ENCODE measurements at places on chromosomes 7 and 10.

DNA sequence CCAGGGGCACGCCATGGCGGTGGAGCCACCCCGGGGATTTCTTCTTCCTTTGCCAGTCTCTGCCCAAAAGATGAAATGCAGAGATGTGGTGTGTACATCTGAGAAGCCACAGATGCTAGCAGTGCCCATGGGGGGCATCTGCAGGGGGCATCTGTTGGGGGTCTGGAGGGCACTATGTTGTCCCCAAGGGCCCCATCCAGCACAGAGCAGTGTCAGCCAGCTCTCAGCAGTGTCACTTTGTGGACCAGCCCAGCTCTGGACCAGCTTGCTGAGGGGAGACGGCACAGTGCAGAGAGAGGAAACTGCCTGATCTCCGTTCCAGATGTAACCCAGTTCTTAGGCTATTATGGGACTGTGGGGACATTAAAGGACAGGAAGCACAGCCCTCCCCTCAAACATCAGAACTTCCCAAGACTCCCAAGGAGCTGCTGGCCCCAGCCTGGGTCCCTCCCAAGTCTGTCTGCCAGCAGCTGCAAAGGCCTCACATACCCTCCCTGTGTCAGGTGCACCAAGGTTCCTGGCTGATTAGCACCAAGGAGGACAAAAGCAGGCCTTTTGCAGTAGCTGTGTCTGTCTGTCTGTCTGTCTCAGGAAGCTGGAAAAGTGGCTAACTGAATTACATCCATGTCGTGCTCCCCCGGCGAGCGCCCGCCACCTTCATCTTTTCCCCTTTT, 536.5 kb downstream of the PTPRN2 start:
- DNase-seq, result no peak

DNA sequence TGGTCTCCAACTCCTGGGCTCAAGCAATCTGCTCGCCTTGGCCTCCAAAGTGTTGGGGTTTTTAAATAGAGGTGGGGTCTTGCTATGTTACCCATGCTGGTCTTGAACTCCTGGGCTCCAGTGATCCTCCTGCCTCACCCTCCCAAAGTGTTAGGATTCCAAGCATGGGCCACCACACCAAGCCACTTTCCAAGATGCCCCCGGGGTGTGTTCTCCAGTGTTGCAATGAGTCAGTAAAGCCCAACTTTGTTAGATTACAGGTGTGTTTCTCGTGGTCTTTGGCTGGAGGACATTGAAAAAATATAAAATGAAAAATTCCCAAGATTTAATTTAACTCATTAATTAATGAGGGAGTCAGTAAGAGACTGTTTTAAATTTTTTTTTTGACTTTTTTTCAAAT, 29.2 kb downstream of the TACR2 start:
- DNase-seq, result no peak

DNA sequence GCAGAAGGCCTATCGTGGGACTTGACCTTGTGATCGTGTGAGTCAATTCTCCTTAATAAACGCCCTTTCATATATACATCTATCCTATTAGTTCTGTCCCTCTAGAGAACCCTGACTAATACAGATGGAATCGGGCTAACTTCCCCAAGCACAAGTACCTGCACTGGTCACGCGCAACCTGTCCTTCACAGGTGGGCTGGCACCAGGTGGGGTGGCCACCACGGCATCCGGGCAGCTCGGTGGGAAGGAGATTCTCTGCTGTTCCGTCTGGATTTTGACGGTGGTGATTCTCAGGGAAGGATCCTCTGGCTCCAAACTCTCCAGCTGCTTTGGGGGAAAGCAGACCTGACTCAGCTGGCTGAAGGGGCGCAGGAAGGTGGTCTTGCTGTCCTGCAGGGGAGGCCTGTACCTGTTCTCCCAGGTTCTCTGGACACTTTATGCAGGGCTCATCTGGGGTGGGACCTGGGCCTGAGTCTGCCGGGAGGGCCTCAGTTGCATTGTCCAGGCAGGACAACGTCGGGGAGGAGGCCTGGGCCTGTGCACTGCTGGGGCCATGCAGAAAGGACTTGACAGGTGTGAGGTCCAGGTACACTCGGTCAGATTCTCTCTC, 61.1 kb downstream of the VWA2 start:
- DNase-seq, result no peak

DNA sequence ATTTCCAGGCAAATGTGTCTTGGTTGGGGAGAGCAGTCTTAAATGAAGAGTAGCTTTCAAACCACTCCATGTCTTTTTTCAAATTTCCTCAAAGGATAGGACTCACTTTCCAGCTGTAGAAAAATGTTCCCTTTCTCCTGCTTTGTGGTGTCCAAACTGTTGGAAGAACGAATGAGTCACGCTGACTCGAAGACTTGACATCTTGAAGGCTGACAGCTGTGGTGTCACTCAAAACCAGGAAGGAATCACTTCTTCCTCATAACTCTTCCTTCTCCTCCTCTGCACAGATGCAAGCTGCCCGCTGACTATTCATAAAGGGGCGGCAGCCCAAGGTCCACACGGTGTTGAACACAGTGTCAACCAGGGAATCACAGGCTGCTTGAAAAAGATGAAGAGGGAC, 19.2 kb downstream of the PLA2G12B start:
- no peak for DNase-seq

GRCh38 chr10:91788527-91788926, 9.7 kb upstream of the TNKS2 start:
- DNase-seq, result no peak

GRCh38 chr7:41134300-41135255, 568.3 kb downstream of the INHBA start:
- DNase-seq, result peak; percentile 77

DNA sequence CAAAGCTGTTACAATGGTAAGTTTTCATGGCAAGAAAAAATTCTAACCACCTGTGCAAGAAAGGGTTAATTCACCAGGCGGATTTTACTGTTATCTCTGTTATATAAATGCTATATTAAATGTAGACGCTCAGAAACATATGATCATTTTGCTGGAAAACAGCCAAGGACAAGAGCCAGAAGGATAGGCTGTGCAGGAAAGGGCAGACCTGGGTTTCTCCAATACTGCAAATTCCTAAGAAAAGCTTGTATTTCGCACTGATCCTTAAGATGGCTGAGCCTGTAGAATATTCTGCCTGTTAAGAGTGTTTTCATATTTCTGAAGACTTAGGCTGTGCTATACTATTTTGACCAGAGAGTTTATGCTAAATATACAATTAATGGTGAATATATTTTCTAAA, 564.1 kb upstream of the KCND2 start:
- DNase-seq, result no peak

DNA sequence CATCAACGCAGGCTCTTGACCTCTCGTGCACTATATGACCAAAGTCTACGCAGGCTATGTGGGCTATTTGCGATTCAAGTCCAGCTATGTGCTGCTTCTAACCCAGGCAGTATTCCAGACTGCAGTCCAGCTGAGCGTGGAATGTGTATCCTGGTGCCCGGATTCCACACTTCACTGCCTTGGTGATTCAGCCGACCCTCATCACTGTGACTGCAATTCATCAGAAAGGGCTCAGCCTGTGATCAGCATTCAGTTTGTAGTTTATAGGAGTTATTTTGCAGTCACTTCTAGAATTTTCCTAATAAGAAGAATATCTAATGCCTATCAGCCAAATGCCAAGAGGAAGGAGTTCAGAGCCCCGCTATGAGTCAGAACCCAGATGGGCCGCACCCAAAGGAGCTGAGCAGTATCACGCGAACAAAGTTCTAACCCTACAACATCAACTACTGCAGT, 119.8 kb upstream of the LANCL2 start:
- peak; percentile 63 for DNase-seq

- DNase-seq, result no peak
Measured at GRCh38 chr10:86747796-86748581, 8.4 kb upstream of the BMPR1A start.

DNA sequence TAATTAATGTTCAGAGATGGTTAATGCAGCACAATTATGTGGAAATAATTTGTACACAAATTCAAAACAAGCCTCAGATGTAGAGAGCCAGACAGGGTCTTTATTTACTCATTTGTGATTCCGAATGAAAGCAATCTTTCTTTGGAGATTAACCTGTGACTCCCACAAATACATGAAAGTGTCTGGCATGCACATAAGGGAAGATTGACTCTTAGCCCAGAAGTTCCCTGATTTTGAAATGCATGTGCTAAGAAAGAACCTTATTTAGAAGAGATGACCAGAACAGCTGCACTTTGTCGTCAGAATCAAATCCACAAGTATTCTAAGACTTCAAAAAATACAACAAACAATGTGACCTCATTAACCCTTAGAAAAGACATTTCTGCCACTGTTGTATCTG, 45.1 kb downstream of the RNLS start:
- DNase-seq, result no peak

DNA sequence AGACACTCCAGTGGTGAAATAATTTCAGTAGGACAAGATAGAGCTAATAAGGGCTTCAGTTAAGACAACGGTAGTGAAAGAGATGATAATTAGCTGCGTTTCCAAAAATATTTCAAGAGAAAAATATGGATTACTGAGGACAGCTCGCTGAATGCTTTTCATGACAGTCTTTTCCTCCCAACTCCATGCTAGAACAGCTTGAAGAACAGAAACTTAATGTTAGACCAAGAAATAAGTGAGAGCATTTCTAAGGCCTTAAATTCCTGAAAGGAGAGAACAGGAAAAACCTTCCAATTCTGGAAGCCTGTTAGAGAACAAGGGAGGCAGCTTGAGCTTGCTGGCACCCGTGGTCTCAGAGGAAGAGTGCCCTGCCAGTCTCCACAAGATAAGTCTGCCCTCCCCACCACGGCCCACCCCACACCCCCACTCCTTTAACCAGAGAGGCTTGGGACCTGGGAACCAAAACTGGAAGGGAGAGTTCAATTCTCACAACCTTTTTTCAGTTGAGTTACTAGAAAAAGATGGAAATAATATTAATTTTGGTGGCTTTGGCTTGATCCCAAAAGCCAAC, 1148.0 kb upstream of the CELF2 start:
- no peak for DNase-seq

GRCh38 chr10:124436191-124436638, 13.6 kb downstream of the NKX1-2 start:
- DNase-seq, result no peak

GRCh38 chr10:128156999-128157755, 31.0 kb upstream of the MKI67 start:
- no peak for DNase-seq

GRCh38 chr10:34172936-34173533, 642.1 kb downstream of the PARD3 start:
- DNase-seq, result no peak

DNA sequence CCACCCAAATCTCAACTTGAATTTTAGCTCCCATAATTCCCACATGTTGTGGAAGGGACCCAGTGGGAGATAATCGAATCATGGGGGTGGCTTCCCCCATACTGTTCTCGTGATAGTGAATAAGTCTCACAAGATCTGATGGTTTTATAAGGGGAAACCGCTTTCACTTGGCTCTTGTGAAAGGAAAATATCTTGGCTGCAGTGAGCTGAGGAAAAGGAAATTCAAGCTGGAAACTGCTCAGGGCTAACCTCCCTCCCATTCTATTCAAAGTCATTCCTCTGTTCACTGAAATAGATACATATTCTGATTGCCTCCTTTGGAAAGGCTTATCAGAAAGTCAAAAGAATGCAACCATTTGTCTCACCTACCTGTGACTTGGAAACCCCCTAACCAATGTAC, 15.8 kb downstream of the CYCS start:
- DNase-seq, result no peak

DNA sequence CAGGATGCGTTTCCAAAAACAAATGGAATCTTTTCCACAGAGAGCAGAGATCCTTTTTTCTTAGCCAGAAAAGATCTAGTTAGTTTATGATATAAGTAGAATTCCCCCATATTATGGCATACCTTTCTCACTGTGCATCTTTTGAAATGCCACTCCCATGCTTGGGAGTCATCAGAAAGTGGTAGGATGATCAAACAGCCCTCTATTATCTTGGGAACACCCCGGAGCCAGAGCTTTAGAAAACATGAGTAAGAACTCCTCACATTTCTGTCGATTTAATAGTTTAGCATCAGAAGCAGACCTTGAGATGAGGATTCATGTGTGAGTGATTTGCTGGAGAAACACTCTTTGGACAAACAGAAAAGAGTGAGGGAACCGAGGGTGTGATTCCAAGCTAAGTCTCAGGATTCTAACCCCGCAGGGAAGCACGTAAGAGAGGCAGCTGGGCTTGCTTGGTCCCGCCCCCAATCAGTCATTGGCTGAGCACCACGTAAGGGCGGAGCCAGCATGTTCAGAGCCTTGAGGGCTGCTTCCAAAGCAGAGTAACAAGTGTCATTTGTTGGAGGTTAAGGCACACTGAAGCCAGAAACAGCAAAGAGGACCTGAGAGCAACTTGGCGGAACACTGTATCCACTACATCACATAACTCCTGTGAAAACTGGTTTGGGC, 43.7 kb upstream of the NXPH1 start:
- peak; percentile 89 for DNase-seq

- peak; percentile 60 for DNase-seq
Measured at GRCh38 chr7:55557666-55558188, 14.6 kb downstream of the VOPP1 start.

GRCh38 chr10:71893920-71894319, 42.9 kb upstream of the PSAP start:
- no peak for DNase-seq

- no peak for DNase-seq
Measured at GRCh38 chr7:17680943-17681351, 259.3 kb downstream of the SNX13 start.

- peak; percentile 38 for DNase-seq
Measured at GRCh38 chr10:47287805-47288204, 12.2 kb upstream of the GDF10 start.

DNA sequence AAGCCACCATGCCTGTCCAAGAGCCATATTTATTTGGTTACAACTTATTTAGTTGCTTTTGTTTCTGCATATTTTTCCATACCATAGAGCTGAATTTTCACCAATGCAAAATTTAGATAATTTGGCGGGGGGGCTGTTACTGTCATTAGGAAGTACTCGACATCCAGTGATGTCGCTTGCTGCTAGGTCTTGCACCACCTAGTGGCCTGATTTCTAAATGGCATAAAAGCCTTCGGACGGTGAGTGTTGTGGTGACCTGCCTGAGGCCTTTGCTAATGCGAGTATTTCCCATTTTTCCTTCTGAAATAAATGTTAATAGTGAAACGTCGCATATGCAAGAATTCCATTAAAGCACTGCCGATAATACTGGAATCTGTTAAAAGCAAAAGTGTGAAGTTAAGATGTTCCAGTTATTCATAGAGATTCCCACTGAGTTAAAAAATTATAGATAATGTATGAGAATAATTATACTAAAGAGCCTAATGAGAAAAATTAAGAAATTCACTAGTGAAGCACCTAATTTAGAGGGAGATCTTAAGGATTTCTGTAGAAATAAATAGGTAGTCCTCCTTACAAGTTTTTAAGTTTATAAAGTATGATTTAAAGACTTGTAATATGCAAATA, 86.1 kb upstream of the DNAJB6 start:
- peak; percentile 76 for DNase-seq

GRCh38 chr7:140857048-140857447, 67.7 kb downstream of the BRAF start:
- no peak for DNase-seq

GRCh38 chr10:44279426-44280126, 105.3 kb downstream of the CXCL12 start:
- DNase-seq, result no peak

GRCh38 chr10:60359066-60359465, 30.6 kb downstream of the ANK3 start:
- no peak for DNase-seq
